NCI-H226 (cell line): ENCODE measurements at places on chromosomes 1 and 21.

GRCh38 chr1:22414244-22414751 lies 37.4 kb upstream of the ZBTB40 start:
- no peak for DNase-seq

DNA sequence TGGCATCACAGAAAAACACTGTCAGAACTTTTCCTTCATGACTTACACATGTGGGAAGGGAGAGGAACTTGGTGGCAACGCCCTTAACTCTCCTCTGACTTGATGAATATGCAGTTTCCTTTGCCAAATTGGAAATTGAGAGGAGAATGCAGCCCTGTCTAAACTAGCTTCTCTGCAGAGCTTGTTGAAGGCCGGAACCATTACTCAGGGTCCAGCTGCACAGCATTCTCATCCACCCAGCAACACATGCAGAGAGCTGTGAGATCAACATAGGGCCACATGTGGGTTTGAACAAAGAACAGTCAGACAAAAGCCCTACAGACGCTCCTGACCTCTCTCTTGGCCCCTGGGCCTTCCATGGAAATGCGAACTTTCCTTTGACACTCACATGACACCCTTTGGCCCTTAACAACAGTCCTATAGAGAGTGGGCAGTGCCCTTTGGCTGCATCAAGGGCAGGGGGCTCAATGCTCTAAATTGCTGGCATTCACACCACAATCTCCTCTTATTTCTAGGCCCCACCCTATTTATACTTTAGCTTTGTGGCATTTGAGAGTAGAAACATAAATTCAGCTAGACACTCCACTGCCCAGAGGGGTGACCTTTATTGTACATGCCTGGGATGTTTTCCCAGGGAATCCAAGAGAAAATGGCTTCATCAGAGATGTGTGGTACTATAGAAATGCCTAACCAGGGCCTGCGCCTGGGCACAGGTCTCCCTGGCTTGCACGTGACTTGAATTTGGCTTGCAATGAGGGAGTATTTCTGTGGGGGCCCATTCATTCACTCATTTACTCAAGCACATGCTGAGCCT lies 64.4 kb downstream of the CDC7 start:
- peak; percentile 5 for DNase-seq

DNA sequence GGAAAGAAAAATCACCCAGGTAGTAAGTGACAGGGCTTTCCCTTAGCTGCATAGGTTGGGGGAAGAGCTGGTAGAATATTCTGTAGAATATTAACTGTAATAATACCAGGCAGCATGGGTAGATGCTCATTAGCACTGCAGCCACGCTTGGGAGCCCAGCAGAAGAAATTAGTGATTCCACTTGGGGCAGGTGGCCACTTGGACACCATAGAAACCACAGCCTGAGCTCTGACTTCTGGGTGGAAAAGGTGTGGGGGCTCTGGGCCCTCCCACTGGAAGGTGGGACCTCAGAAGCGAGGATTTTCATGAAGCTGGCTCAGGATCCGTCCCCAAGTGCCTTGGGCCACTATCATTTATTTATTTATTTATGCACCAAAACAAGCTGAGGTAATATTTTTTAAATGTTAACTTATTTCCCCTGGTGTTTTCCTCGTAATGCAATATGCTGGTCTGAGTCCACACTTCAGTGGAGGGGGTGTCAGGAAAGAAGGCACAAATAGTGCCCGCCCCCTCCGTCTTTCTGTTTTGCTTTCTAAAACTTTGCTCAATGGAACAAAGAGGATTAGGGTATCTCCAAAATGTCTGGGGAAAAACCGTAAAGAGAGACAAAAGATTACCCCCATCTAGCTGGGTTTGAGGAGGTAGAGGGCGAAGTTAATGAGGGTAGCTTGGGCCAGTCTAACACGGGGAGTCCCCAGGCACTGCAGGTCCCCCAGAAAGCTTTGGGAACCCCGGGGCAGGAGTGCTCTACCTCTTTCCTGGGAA lies 75.2 kb upstream of the GADD45A start:
- DNase-seq: no peak

DNA sequence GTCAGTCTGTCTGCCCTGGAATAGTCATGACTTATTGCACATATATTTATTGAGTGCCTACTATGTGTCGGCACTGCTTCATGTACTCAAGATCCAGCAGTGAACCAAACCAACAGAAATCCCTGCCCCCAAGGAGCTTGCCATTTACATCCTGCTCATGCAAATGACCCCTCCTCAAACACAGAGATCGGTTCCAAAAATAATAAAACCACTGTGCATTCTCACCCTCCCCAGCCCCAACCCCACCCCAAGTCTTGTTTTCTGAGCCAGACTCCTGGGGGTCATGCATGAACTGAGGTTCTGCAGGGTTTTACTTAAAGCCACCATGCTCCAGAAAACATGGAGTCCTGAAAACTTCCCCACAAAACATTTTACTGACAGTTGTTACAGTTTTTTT lies 61.9 kb downstream of the KIAA0040 start:
- DNase-seq: no peak

- no peak for DNase-seq
These were observed 757.3 kb downstream of the LTN1 start for GRCh38 chr21:28235169-28235895.

GRCh38 chr1:11720033-11720376 lies 15.9 kb upstream of the AGTRAP start:
- DNase-seq: no peak

- DNase-seq: no peak
These were observed 241.4 kb downstream of the TOMM20 start for GRCh38 chr1:234887016-234887900.
